ENCODE measurements at places on chromosomes 11 and 22.

DNA sequence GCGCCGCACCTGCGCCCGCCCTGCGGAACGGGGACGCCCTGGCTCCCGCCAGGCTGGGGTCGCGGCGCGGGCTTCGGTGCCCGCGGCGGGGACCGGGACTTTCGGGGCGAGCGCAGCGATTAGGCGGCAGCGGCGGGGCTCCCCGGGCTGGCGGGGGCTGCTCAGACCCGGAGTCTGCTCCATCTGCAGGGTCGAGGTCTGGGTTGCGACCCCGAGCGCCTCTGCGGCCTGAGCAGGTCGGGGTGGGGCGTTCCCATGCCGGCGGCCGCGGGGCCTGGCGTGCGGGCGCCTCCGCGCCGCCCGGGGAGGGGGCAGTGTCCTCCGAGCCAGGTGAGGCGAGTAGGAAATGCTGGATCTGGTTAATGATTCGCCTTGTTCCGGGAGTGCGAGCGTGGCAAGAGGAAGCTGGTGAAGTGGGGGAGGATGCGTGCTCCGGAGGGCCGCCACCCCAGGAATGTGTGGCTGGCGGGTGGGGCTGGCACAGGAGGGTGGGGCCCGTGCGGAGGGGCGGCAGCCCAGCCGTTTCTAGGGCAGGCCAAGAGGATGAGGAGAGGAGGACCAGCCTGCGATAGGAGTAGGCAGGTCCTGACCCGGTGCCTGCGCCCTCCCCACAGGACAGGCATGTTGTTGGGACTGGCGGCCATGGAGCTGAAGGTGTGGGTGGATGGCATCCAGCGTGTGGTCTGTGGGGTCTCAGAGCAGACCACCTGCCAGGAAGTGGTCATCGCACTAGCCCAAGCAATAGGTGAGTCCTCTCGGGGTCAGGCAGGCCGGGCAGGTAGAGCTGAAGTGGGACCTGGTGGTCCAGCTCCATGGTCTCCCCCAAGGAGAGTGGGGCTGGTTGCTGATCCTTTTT lies 606 bp downstream of the RASSF7 start:
- DNase-seq = no peak

GRCh38 chr11:68099474-68100405 lies 21.4 kb downstream of the CHKA start:
- no peak for DNase-seq

DNA sequence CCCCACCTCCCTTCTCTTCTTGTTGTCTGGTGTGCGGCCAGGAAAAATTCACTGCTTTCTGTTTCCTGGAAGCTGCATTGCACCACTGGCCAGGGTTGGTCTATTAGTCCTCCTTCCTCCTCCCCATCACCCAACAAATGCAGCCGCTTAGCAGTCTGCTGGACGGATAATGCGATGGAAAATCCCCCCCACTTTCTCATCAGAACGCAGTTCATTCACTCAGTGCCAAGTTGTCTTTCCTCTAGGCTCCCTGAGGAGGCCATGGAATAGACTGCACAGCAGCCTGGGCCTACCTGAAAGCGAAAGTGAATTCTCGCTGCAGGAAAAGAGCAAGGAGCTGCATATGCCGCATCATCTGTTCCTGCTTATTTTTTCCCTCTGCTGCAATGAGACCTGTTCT lies 513.6 kb downstream of the METTL15 start:
- peak; percentile 61 for DNase-seq

DNA sequence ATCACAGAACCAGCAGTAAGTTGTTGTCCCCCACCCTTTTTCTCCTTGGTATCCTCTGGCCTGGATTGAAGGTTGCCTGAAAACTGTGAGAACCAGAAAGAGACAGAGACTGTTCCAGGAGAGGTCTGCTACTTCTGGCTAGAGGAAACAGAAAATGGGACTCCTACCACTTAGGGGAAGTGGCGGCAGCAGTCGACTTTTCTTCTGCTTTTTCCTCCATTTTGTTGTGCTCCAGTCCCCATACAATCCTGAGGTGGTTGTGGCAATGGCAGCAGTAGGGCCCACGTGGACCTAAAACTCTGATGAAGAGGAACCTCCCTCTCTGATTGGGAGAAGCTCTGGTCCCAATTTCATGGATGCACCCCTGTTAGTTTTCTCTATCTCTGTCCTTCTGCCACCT lies 76.0 kb upstream of the SORL1 start:
- DNase-seq = no peak

DNA sequence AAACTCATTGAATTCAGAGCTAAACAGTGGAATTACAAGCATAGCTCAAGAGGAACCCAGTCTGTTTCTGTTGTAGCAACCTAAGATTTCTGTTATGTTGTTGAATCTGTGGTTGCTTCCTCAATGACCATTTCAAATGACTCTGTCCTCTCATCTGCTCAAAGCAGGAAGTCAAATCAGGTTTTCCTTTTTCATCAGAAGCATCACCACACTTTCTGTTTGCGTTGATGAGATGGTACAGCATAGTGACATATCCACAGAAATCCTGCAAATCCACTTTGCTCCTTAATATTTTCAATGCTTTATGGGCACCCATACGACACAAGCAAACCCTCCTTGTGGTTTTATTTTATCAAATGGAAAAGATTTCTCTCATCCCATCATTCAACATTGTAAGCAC lies 12.6 kb upstream of the UCP2 start:
- DNase-seq = no peak

DNA sequence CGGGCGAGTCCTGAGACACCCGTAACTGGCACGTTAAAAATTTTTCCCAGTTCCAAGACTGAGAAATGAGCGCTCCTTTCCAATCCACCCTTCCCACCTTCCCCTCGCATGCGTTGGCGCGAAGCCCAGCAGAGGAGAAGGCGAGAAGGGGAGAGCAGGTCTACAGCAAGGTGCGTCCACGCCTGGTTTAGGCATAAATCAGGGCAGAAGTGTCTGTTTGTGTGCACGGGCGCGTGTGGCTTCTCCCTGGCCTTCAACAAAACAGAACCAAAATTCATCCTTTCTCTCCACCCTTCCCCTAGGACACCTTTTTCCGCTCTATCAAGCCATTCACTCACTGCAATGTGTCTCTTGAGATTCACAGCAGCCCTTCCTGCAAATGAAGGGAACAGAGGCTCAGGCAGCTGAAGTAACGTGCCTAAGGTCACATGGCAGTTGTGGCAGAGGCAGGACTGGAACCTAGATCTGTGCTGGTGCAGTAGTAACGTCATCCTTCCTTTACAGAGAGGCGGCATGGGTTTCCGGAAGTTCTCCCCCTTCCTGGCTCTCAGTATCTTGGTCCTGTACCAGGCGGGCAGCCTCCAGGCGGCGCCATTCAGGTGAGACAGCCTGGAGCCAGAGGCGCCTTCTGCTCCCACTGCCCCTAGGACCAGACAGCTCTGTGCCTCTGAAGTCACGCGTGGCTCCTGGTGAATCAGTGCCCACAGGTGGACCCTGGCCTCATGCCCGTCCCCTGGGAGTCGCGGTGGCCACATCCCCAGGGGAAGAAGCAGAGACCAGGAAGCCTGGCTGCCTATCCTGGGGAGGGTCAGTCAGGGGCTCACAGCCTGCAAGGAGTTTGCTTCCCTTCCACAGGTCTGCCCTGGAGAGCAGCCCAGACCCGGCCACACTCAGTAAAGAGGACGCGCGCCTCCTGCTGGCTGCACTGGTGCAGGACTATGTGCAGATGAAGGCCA lies 1.1 kb downstream of the CALCB start:
- peak; percentile 57 for DNase-seq

DNA sequence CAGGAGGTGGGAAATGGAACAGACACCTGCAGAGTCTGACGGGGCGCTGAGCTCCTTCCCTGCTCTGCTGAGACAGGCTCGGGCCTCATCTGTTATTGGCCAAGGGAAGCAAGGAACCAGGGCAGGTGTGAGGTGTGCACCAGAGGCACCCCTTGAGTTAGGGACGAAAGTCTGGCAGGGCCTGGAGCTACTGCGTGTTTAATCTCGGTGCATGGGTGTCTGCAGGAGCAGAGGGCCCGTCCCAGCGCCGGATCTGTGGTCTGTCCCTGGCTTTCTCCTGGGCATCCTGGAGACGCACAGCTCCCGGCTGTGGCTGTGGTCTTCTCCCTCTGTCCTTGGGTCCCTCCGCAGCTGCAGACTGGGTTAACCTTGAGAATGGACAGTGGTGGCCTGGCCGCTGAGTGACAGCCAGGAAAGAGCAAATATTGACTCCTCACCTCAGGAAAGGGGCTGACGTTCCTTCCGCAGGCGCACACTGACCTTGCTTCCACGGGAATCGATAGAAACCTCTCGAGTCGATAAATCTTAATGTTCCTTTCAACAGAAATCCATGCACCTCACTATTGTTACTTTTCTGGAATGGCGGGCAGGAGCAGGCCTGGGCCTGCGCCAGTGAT lies 975.6 kb downstream of the BRD1 start:
- no peak for DNase-seq

DNA sequence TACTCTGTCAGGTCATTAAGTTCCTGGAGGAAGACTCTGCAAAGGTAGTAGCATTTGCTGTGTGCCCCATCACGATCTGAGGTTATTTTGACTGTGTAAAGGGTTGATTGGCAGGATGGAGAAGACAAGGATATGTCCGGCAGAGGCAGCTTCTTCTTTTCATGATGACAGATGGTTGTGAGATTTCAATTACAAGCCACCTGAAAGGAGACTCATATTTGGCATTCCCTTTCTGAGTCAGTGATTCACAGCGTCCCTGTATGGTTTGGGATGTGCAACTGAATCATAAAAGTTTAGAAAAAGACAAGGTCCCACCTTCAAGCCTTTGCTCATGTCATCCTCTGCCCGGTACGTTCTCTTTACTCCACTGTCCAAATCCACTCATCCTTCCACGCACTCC lies 113.4 kb downstream of the MTNR1B start:
- no peak for DNase-seq

- no peak for DNase-seq
Observed at GRCh38 chr22:37529652-37530345, 10.6 kb upstream of the CARD10 start.

GRCh38 chr22:39635719-39636118 lies 65.2 kb downstream of the CACNA1I start:
- peak; percentile 21 for DNase-seq

- DNase-seq = no peak
Observed at GRCh38 chr22:22075382-22076163, 93.0 kb upstream of the TOP3B start.

GRCh38 chr11:93000511-93001476 lies 31.3 kb downstream of the MTNR1B start:
- DNase-seq = peak; percentile 41

- peak; percentile 79 for DNase-seq
Observed at GRCh38 chr11:7551571-7551970, 37.8 kb downstream of the PPFIBP2 start.

- DNase-seq = no peak
Observed at GRCh38 chr11:3615998-3616397, 25.8 kb downstream of the ART5 start.

DNA sequence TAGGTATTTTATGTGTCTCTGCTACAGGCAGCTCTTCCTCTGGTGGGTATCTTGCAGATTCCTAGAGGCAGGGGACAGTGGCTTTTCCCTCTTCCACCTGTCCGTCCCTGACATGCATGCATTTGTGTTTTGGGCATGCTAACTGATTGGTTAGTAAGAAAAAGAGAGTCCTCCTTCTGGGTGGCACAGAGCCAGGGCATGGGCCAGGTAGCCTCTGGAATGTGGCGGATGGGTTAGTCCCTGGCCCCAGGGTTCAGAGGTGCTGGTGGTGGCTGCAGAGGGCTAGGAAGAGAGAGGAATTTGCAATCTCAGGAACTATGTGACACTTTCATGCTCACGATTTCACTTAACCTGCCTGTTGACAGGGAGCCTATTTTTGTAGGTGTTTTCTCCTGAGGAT lies 5.8 kb upstream of the MS4A15 start:
- no peak for DNase-seq

- DNase-seq = no peak
Observed at GRCh38 chr11:99814021-99814420, 793.3 kb downstream of the CNTN5 start.

DNA sequence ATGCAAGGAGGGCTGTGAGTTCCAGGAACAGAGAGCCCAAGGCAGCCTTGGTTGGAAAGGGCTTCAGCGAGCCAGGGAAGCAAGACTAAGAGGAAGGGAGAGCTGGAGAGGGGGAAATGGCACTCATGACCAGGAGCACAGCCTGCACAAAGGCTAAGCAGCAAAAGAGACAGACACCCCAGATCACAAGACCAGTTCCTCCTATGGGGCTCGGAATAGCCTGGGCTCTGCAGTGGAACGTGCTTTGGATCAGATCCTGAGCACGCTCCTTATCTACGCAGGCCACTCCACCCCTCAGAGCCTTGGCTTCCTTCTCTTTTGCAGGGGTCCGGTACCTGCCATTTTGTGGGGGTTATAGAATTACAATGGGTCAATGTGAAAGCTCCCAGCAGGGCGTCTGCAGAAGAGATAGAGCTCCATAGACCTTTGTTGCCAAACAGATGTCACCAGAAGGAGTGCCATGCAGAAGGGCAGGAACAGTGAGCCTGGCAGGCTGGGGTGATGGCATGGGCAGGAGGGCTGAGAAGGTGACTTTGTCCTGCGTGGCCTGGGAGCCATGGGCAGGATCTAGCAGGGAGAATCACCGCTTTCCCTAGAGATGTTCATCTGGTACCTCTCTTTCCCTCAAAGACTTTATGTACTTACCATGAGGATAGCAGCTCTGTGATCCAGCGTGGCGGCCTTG lies 33.8 kb downstream of the ZC3H7B start:
- no peak for DNase-seq

GRCh38 chr11:100573911-100574513 lies 113.1 kb upstream of the ARHGAP42 start:
- peak; percentile 41 for DNase-seq
